ENCODE measurements at places on chromosomes 4 and X.

DNA sequence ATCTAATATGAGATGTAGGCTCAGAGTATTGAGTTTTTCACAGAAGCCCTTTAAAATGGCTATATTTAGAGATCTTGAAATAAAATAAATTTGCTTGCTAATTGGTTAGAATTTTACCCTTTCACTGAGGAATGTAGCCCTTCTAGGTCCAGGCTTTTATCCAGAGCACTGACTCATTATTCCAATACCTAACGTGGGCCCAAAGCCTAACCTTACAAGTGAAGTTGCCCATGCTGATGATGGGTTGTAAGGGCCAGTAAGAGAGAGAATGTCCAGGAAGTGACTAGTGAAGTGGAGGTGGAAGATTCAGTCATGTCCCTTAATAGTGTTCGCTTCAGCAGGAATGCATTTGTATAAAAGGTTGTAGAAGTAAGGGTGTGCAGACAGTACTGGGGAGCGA, 155.9 kb downstream of the STIM2 start:
- H3K27ac ChIP-seq = no peak overlapping the region
- H3K27me3 ChIP-seq = no peaks in the 10 kb centered on the region
- no peak overlapping the region for H3K4me3 ChIP-seq
- H3K36me3 ChIP-seq = peaks cover 41% of the 10 kb centered on the region
- H3K4me1 ChIP-seq = no peaks in the 10 kb centered on the region

GRCh38 chrX:100404851-100405250, 5.2 kb downstream of the PCDH19 start:
- no peak overlapping the region for H3K4me3 ChIP-seq
- peaks cover 10% of the 10 kb centered on the region for H3K27me3 ChIP-seq
- no peak overlapping the region for H3K27ac ChIP-seq
- no peaks in the 10 kb centered on the region for H3K36me3 ChIP-seq
- peaks cover 3% of the 10 kb centered on the region for H3K4me1 ChIP-seq
- no peak for DNase-seq

GRCh38 chrX:127085939-127086338, 266.4 kb downstream of the PRR32 start:
- no peaks in the 10 kb centered on the region for H3K36me3 ChIP-seq
- H3K4me1 ChIP-seq = no peaks in the 10 kb centered on the region
- H3K27me3 ChIP-seq = no peaks in the 10 kb centered on the region
- no peak overlapping the region for H3K27ac ChIP-seq

- no peak overlapping the region for H3K4me3 ChIP-seq
- no peaks in the 10 kb centered on the region for H3K27me3 ChIP-seq
- no peaks in the 10 kb centered on the region for H3K36me3 ChIP-seq
- H3K4me1 ChIP-seq = no peaks in the 10 kb centered on the region
- no peak for DNase-seq
Measured at GRCh38 chr4:112857461-112857860, 192.0 kb upstream of the ANK2 start.

GRCh38 chr4:52852041-52852440, 10.1 kb upstream of the RASL11B start:
- no peaks in the 10 kb centered on the region for H3K27me3 ChIP-seq
- H3K36me3 ChIP-seq = no peaks in the 10 kb centered on the region
- DNase-seq = no peak
- H3K27ac ChIP-seq = no peak overlapping the region
- H3K4me3 ChIP-seq = no peak overlapping the region
- H3K4me1 ChIP-seq = no peaks in the 10 kb centered on the region

GRCh38 chr4:52780206-52780605, 29.0 kb upstream of the ERVMER34-1 start:
- H3K27me3 ChIP-seq = peaks cover 7% of the 10 kb centered on the region
- H3K4me1 ChIP-seq = no peaks in the 10 kb centered on the region
- H3K4me3 ChIP-seq = no peak overlapping the region
- no peak overlapping the region for H3K27ac ChIP-seq

DNA sequence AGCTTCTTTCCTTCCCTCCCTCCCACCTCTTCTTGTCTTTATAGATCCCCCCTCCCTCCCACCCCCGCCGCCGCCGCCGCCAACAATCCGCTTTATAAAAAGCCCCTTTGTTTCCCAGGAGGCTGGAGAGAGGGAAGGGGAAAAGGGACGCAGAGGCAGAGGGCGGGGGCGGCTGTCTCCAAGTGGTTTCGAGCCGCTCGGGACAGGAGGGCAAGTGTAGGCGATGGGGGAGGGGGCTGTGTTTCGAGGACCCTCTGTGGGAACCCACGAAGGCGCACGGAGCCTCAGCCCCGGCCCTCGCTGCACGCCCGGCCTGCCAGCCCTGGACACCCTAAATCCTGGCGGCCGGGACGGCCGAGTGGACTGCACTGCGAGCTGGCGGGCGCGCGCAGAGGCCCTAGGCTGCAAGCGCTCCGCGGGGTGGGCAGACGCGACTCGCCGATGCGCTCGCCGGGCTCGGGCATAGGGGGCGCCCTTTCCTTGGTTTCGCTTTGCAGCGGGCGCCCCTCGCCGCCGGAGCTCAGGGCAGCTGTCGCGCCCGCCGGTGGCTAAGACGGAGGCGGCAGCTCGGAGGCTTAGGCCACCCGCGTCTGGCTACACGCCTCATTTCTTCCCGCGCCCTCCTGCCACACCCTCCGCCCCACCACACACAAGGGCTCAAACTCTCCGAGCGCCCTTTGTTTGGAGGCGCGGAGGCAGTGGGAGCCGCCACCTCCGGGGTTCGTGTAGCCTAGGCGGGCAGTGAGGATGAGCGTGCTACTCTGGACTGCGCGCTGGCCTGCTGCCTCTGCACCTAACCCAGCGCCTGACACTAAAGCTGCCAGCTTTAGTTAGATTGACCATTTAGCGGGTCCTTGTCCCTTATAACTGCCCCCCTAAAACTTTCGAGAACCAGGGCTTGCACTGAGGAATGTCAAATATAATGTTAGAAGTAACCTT, 2.2 kb downstream of the MAMLD1 start:
- H3K36me3 ChIP-seq = no peaks in the 10 kb centered on the region
- H3K4me1 ChIP-seq = peaks cover 8% of the 10 kb centered on the region
- no peak overlapping the region for H3K27ac ChIP-seq

GRCh38 chr4:88623097-88623496, 30.8 kb downstream of the HERC3 start:
- no peak overlapping the region for H3K4me3 ChIP-seq
- no peaks in the 10 kb centered on the region for H3K27me3 ChIP-seq
- H3K27ac ChIP-seq = no peak overlapping the region
- H3K4me1 ChIP-seq = no peaks in the 10 kb centered on the region

GRCh38 chr4:112038861-112039260, 106.4 kb upstream of the FAM241A start:
- H3K27ac ChIP-seq = no peak overlapping the region
- DNase-seq = no peak
- H3K36me3 ChIP-seq = no peaks in the 10 kb centered on the region
- no peaks in the 10 kb centered on the region for H3K27me3 ChIP-seq

GRCh38 chr4:176833400-176834175, 40.9 kb upstream of the VEGFC start:
- no peak overlapping the region for H3K27ac ChIP-seq
- no peaks in the 10 kb centered on the region for H3K36me3 ChIP-seq
- no peaks in the 10 kb centered on the region for H3K27me3 ChIP-seq
- no peak for DNase-seq
- H3K4me3 ChIP-seq = no peak overlapping the region
- H3K4me1 ChIP-seq = no peaks in the 10 kb centered on the region

DNA sequence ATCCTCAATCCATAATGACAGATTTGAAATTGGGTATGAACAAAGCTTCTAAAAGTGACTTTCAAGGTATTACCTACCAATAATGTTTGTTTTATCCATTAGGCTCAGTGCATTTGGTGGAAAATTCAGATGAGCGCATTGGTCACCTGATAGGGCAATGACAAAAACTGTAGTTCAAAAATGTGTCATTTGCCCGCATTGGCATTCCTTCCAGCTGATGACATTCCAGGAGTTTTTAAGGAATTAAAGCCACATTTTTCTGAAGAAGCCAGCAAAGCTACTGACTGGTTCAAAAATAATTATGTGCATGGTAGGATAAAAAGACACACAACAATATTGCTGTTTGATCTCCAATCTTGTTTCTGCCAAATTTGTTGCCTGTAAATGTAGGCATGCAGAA, 473.4 kb upstream of the CPEB2 start:
- no peaks in the 10 kb centered on the region for H3K36me3 ChIP-seq
- no peak overlapping the region for H3K27ac ChIP-seq
- no peaks in the 10 kb centered on the region for H3K27me3 ChIP-seq
- H3K4me3 ChIP-seq = no peak overlapping the region

GRCh38 chrX:70481471-70482270, 37.0 kb downstream of the DLG3 start:
- no peaks in the 10 kb centered on the region for H3K27me3 ChIP-seq
- no peaks in the 10 kb centered on the region for H3K4me1 ChIP-seq
- no peak overlapping the region for H3K27ac ChIP-seq
- no peaks in the 10 kb centered on the region for H3K36me3 ChIP-seq

DNA sequence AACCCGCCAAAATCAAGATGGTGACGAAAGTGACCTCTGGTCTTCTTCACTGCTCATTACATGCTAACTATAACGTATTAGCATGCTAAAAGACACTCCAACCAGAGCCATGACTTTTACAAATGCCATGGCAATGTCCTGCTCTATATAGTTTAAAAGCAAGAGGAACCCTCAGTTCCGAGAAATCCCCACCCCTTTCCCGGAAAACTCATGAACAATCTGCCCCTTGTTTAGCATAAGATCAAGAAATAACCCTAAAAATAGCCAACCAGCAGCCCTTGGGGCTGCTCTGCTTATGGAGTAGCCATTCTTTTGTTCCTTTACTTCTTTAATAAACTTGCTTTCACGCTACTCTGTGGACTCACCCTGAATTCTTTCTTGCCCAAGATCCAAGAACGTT, 463.5 kb upstream of the FAM241A start:
- no peaks in the 10 kb centered on the region for H3K27me3 ChIP-seq
- H3K4me1 ChIP-seq = no peaks in the 10 kb centered on the region
- no peak for DNase-seq
- no peak overlapping the region for H3K27ac ChIP-seq

GRCh38 chr4:52329894-52330293, 278.8 kb downstream of the SPATA18 start:
- H3K4me1 ChIP-seq = no peaks in the 10 kb centered on the region
- no peaks in the 10 kb centered on the region for H3K27me3 ChIP-seq
- H3K27ac ChIP-seq = no peak overlapping the region
- H3K36me3 ChIP-seq = no peaks in the 10 kb centered on the region
- H3K4me3 ChIP-seq = no peak overlapping the region

DNA sequence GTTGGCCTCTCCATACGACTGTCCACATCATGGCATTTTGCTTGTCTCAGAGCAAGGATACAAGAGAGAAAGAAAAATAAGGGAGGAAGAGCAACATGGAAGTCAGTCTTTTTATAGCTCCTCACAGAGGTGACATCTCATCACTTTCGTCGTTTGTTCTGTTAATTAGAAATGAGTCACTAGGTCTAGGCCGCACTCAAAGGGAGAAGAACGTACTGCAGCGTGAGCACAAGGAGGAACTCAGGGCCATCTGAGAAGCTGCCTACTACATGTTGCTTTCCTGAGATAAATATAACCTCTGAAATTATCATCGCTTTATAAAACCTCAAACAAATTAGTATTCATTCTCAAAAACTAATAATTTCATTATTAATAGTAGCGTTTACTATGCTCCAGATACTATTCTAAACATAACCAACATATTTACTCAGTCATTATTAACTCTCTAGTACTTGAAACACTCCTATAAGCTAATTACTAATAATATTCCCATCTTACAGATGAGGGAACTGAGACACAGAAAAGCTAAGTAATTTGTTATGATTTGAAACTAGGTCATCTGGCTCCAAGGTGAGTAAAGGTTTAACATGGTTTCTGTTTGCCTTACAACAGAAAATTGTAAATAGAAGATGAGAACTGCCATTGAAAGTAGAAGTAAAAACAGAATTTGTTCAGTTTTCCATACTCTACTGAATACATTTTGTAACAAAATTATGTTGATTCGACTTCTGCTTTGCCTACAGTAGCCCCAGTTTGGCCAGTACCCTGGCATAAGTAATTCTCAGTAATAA, 213.2 kb upstream of the UGT8 start:
- no peak overlapping the region for H3K4me3 ChIP-seq
- no peaks in the 10 kb centered on the region for H3K27me3 ChIP-seq
- H3K27ac ChIP-seq = no peak overlapping the region
- H3K36me3 ChIP-seq = no peaks in the 10 kb centered on the region

Measured in effector memory CD4-positive, alpha-beta T cell (primary cell).